ENCODE measurements at places on chromosomes 6 and 20.

DNA sequence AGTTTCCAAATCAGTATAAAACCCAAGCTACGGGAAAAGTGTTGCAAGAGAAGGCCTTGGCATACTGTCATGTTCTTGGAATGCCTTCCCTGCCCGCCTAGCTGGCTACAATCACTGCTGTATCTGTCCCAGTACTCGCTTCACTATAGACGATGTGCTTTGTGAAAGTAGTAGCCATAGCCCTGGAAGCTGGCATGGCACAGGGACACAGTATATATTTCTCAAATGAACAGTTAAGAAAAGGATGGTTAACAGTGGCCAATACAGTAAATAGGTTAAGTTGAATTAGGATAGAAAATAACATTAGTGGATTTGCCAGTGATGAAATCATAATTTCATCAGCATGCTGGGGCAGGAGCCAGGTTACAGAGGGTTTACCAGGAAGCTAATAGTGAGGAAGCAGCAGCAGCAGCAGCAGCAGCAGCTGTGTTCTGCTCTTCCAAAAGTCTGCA is 499.3 kb downstream of the CDKAL1 start:
- peak; percentile 78 for DNase-seq

- DNase-seq, result no peak
Measured at GRCh38 chr20:51756653-51757052, 11.5 kb downstream of the ATP9A start.

DNA sequence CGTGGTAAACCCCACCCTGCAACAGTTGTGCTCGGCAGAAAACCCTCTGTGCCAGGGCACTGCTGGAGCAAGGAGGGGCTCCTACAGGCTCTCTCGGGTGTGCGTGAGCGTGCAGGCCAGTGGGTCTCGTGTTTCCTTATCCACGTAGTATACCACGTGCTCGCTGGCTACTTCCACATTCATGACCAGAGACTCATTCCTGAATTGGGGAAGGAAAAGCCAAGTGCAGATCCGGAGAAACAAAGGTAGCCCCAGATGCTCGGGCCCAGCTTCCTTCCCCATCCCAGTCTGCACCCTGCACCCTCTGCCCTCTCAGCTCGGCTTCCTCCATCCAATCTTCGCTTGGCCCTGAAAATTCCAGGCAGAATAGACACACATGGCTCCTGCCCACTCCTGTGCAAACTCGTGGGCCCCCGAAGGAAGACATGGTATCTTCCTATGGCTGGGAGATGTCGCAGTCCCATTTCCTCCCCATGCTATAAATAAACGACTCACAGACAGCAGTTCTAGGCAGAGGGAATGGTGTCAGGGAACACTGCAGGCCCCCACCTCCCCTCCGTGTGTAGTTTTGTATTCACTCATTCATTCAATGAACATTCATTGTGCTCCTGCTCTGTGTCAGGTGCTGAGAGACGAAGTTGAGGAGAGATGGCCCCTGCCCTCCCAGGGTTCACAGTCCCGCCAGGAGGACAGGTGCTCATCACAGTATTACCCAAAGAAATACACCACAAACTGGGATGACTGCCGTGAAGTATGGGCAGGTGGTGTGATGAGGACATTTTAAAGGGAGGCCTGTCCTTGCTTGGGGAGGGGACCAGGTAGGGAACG is 29.6 kb downstream of the NPEPL1 start:
- no peak for DNase-seq

DNA sequence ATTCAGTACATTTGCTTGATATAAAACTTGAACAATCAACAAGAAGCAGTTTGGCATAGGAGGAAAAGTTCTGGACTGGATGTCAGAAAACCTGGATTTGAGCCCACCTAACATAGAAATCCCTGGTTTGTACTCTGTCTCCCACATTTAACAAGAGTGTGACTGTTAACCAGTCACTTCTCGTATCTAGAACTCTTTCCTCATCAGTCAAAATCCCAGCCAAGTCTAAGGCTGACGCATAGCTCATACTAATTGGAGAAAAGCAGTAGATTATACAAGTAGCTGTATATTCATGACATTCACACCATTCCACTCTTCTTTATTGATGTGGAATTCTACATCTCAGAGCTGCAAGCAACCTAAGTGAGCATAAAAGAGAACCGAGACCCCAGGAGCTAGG is 222.7 kb downstream of the PHACTR1 start:
- DNase-seq, result no peak

GRCh38 chr6:40535110-40535818 is 51.9 kb downstream of the LRFN2 start:
- no peak for DNase-seq

GRCh38 chr6:10686901-10687300 is 7.5 kb downstream of the C6orf52 start:
- DNase-seq, result no peak

GRCh38 chr20:35299780-35300179 is 7.6 kb upstream of the FAM83C start:
- no peak for DNase-seq

DNA sequence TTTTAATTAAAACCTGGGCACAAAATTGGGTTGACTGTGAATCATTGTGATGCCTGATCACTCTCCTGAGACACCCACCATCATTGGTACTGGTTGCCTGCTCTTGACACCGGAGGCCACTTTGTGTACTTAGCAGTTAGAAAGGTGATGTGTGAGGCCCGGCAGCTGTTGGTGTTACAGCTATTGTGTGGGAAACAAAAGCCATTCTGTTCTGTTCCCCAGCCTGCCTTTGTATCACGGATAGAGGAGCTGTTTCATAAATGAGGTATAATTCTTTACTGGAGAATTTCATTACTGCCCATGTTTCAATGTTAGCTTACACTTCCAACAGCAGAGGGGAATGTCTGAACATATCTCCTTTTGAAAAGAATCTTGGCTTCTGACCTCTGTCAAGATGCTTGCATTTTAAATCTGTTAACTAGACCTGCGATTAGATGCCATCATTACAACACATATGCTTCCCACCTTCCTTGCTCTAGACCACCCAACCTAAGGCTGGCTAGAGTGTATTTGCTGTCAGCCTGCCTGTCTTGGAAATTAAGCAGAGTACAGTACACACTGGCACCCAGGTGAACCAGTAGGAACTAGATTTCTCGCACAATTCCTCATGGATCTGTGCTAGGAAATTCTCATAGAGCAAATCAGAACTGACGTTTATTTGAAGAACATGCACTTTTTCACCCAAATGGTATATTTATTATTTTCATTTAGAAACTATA is 142.4 kb upstream of the INSM1 start:
- no peak for DNase-seq

DNA sequence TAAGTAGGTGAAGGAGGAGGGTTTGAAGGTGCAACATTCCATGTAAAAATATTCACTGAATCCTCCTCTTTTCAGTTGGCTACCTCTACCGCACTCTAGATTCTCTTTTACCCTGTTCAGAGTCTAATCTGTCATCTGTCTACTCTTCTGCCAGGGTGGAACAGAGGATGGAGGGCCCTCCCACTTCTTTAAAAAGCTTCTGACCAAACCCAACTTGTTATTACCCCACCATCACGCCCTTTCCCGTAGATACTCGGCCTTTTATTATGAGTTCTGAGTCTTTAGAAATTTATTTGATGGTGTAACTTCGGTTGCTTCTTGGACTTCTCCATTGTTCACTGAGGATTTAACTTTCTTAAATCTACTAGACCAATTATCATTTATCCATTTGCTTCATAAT is 11.7 kb downstream of the STX11 start:
- no peak for DNase-seq

DNA sequence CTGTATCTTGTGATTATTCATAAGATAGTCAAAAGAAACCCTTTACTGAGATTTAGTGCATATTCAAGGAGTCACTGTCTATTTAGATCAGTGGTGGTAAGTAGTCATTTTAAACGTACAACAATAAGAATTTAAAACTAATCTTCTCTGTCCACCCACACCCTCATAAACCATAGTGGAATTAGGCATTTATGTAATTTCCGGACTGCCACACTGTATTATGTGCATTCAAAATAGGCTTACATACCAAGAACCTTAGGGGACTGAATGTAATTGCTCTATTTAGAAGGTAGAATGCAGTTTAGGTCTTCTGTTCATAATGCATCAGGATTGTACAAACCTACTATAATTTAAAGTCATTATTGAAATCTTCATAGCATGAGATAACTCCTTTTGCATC is 685.4 kb downstream of the TENT5A start:
- DNase-seq, result no peak

DNA sequence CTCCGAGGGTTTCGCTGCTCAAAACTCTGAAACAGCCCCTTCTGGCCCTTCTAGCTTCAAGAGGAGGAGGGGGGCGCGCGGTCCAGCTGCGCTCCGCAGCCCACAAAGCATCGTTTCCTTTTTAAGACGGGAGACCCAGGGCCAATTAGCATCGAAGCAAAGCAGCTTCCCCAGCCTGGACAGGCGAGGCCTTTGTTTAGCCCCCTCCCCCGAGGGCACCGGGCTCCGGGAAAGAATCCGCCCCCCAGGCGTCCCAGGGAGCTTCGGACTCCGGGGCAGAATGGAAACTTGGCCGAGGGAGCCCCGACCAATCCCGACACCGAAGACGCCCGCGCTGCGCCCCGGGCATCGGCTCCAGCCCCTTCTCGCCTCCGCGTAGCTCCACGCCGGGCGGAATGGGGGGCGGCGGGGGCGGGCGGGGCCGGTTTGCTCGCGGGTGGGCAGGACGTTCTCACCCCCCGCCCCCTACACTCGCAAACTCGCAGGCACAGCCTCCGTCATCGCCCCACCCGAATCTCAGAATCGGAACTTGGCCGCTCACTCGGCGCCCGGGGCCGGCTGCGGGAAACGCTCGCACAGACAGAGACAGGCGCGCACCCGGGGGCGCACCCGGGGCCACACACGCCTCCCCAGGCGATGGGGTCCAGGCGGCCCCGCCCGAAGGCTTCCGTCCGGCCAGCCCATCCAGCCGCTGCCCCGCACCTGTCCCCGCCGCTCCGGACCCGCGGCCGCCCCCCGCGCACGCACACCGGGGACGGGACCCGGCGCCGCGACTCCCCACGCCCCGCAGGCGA is 628 bp downstream of the NKAIN4 start:
- no peak for DNase-seq

DNA sequence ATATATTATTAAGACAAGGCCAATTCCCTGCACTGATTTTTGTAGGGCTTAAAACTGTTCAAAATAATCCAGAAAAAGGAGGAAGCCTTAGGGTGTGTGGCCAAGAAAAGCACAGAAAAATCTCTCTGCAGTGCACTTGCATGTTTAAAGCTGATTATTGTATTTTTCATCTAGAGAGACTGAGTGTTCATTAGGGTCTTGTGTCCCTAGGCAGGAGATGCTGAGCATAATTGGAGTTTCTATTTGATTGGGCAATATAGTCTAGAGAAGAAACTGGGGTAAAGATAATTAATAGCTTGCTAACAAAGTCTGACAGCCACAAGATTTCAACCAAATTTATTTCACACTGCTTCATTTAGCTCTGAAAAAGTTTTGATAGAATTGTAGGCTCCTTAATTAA is 2.4 kb downstream of the FLRT3 start:
- DNase-seq, result no peak

DNA sequence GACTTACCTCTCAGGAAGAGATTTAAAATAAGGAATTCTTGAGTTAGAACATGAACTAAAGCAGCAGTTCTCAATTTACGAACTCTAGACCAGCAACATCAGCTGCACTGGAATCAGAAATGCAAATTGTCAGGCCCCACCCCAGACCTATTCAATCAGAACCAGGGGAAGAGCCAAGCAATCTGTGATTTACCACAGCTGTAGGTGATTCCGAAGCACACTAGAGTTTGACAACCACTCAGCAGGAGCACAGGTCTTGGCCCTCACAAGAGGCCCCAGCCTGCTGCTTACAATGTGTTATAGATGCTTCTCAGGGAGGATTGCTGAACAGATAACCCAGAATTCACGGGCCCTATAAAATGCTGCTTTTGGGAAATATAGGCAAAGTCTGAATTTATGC is 279.2 kb downstream of the PTPRK start:
- no peak for DNase-seq

- DNase-seq, result no peak
Measured at GRCh38 chr6:95279616-95280015, 297.7 kb upstream of the MANEA start.

GRCh38 chr20:49663112-49663511 is 50.6 kb downstream of the B4GALT5 start:
- DNase-seq, result no peak

GRCh38 chr20:9498322-9498721 is 16.1 kb upstream of the LAMP5 start:
- DNase-seq, result no peak

DNA sequence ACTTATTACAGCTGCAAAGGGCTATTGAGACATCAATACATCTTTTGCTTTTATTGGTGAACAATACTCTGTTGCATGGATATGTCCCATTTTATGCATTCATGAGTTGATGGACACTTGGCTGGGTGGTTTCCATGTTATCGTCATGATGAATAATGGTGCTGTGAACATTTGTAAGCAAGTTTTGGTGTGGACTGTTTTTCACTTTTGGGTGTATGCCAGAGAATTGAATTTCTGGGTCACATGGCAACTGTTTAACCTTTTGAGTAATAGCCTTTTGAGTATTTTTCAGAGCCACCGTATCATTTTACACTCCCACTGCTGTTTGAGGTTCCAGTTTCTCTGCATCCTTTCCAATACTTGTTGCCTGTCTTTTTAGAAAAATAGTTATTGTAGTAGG is 107.0 kb downstream of the JARID2 start:
- no peak for DNase-seq

- DNase-seq, result no peak
Measured at GRCh38 chr20:63896264-63897105, 1.6 kb downstream of the DNAJC5 start.

GRCh38 chr6:42571611-42572342 is 7.9 kb downstream of the UBR2 start:
- DNase-seq, result no peak

- DNase-seq, result no peak
Measured at GRCh38 chr6:15308435-15309213, 62.8 kb downstream of the JARID2 start.

- no peak for DNase-seq
Measured at GRCh38 chr6:97074785-97075184, 150.3 kb downstream of the KLHL32 start.

GRCh38 chr6:157232161-157232895 is 91.0 kb downstream of the TMEM242 start:
- DNase-seq, result no peak

Measured in fibroblast of skin of left quadriceps (primary cell).